GM19239 (cell line): ENCODE measurements at places on chromosomes 11 and 22.

- no peak for DNase-seq
Observed at GRCh38 chr11:86197448-86197847, 47.1 kb upstream of the EED start.

GRCh38 chr11:88680806-88681205, 343.3 kb upstream of the CTSC start:
- no peak for DNase-seq

DNA sequence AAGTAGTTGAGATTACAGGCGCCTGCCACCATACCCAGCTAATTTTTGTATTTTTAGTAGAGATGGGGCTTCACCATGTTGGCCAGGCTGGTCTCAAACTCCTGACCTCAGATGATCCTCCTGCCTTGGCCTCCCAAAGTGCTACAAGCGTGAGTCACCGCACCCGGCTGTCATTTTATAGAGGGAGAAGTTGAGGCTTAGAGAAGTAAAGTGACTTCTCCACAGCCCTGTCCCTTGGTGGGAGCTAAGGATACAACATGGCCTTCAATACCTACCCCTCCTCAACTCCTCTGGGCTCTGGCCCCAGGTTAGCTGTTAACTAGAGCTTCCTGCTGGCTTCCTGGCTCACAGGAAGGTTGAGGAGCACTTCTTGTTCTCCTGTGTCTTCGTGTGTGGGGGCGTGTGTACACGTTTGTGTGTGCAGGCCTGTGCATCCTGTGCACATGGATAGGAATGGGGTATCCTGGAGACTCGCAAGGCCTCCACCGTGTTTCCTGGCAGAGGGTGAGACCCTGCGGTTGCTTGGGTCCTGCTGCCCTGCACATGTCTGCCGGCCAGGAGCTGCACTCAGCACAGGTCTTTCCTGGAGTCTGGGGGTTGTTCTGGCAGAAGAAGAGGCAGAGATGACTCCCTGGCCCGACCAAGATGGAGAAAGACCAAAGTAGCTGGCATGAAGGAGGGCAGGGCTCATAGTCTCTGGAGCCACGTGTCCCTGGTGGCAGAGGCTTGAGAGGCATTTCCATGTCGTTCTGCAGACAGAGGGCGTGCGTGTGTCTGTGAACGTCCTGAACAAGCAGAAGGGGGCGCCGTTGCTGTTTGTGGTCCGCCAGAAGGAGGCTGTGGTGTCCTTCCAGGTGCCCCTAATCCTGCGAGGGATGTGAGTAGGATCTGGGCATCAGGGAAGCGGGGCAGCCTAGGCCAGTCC, 2.4 kb downstream of the SIDT2 start:
- DNase-seq = no peak

GRCh38 chr22:36465232-36466021, 16.0 kb downstream of the TXN2 start:
- no peak for DNase-seq
